ENCODE measurements at places on chromosomes 1 and 21.
A peak's percentile ranks its signal among the peaks of the same experiment; 100 is the strongest.

DNA sequence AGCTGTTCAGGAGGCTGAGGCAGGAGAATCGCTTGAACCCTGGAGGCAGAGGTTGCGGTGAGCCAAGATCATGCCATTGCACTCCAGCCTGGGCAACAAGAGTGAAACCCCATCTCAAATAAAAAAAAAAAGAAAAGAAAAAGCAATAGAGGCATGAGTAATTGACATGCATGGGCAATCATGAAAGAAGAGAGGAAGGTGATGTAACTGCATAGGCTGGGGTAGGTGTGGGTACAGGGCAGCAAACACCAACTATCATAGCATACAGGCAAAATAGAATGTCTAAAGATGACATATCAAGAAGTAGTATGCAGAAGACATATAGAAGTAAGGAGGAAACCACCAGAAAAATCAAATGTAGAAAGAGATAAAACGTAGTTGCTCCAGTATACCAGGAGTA, 19.0 kb upstream of the MGST3 start:
- DNase-seq = no peak

DNA sequence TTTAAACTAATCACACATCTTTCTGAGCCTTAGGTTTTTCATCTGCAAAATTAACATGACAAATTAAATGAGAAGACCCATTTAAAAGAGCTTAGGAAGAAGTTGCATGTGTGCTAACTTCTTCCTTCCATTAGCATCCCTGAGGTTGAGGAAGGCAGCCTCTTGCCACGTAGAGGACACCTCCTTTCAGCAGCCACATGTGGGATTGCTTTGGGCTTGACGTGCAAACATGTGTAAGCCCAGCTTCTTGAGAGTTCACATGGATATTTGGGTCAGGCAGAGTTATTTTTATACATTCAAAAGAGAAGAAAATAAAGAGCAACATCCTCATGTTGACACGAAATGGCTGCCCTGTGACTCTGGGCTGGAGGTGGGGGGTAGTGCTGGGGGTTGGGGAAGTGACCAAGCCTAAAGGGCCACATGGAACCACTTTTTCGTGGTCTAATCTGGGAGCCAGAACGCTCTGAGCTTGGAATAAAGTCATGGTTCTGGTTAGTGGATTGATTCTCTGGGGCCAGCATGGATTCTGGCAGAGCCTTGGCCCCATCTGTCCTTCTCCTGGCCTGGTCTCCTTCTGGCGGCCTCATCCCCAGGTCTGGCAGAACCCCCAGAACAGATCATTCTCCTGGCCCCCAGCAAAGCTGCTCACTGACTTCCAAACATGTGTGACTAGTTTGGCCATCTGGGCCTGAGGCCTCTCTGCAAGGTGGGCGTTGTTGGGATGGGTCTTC, 137.1 kb upstream of the USP24 start:
- DNase-seq = no peak

GRCh38 chr21:43789276-43790009, at the start of gene RRP1:
Gene RRP1 (plus strand): TSS chr21:43789577. CDS start chr21:43789630, 53 bp downstream.
- DNase-seq = peak; percentile 84

GRCh38 chr1:61482170-61482734, 242.7 kb downstream of the TM2D1 start:
- DNase-seq = no peak

DNA sequence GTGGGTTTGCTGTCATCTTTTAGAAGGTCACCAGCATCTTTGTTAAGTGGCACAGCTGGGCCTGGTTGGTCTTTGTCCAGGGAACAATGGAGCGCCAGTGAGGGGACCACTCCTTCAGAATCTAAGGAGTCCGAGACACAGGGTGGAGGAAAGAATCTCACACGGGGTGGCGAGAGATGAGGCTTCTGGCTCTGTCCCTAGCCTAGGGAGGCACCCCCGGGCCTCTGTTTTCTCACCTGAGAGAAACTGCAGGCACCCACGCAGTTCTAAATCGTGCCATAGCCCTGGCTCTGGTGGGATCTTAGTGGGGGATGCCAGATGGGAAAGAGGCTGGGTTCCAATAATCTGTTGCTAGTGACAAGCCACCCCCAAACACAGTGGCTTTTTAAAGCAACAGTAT, 10.9 kb upstream of the PLA2G2E start:
- no peak for DNase-seq

- DNase-seq = no peak
These were observed 31.1 kb downstream of the INAVA start for GRCh38 chr1:200925831-200926230.

Data from HL-60 (cell line).